Sigmoid colon (tissue), 7 donors: ENCODE measurements at places on chromosomes 11 and 22. TPM values are rescaled to one million over a fixed set of nuclear protein-coding genes. Genes with fewer than 3 reads are reported as not detected.

DNA sequence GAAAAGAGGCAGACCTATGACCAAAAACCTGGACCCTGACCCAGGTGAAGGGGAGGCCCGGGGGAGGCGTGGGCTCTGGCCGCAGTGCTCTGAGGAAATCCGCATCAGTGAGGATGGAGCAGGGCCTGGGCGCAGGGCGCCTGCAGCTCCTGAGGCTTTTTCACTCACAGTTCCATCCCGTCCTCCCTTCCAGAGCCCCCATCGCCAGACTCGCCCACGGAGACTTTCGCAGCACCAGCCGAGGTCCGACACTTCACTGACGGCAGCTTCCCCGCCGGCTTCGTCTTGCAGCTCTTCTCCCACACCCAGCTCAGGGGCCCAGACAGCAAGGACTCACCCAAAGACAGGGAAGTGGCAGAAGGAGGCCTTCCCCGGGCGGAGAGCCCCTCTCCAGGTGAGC, 5.4 kb downstream of the SPINDOC start:
- H3K4me3 ChIP-seq = no peak overlapping the region
- peaks cover 46% of the 10 kb centered on the region for H3K36me3 ChIP-seq
- no peaks in the 10 kb centered on the region for H3K4me1 ChIP-seq
- H3K27ac ChIP-seq = no peak overlapping the region
- DNase-seq = no peak

GRCh38 chr11:44457862-44458261, 107.6 kb upstream of the CD82 start:
- no peaks in the 10 kb centered on the region for H3K36me3 ChIP-seq
- H3K4me1 ChIP-seq = no peaks in the 10 kb centered on the region

DNA sequence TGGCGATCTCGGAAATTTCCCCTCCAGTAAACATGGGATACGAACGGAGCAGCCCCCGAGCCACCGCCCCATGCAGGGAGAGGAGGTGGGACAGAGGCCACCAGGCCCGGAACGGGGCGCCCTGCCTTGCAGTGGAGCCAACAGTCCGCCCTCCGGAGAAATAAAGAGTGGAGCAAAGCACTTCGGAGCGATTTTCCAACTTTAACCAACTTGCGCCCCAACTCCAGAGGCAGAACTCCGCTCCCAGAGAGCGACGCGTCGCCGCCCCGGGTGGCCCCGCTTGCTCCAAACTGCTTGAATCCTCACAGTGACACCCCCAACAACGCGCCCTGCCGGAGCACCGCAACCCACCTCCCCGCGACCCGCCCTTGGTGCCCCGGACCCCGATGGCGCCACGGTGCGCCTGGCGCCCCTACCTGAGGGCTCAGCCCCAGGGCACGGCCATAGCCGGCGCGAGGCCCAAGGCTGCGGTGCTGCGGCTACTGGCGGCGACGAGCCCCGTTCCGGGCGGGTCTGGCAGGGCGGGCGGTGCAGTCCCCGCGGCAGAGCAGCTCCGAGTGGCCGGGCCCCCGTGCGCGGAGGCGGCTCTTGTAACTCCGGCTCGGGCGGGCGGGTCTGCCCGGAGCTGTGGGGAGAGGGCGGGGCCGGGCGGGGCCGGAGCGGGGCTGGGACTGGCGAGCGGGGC, at the start of gene AHNAK:
Gene AHNAK (minus strand): TSS at position 563 of the 685 bp plus-strand sequence. CDS start 10,708 bp downstream, outside the sequence.
- peak within 1 kb of the TSS; percentile 98 for H3K27ac ChIP-seq
- no peaks in the 10 kb centered on the region for H3K4me1 ChIP-seq
- no peaks in the 10 kb centered on the region for H3K36me3 ChIP-seq
- no peaks in the 10 kb centered on the region for H3K27me3 ChIP-seq
- peak; percentile 94 for DNase-seq
- H3K4me3 ChIP-seq = peak within 1 kb of the TSS; percentile 100

DNA sequence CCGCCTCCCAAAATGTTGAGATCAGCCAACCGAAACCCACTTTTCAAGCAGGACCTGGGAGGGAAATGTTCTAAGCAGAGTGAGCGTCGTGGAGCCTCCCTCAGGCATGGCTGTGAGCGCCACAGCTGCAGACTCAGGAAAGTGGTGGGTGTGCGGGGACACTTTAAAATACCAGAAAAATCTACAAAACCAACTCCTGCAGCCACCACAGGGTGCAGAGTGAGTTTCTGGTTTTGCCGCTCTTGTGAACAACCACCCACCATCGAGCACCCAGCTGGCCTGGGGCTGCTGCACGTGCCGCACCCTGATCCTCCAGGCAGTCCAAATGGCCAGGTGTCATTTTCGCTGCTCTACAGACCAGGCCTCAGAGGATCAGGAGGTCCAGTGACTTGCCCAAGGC, 46.9 kb downstream of the CELSR1 start:
- H3K27ac ChIP-seq = no peak overlapping the region
- no peak for DNase-seq
- no peaks in the 10 kb centered on the region for H3K4me1 ChIP-seq
- H3K27me3 ChIP-seq = no peaks in the 10 kb centered on the region
- H3K36me3 ChIP-seq = no peaks in the 10 kb centered on the region
- H3K4me3 ChIP-seq = no peak overlapping the region

DNA sequence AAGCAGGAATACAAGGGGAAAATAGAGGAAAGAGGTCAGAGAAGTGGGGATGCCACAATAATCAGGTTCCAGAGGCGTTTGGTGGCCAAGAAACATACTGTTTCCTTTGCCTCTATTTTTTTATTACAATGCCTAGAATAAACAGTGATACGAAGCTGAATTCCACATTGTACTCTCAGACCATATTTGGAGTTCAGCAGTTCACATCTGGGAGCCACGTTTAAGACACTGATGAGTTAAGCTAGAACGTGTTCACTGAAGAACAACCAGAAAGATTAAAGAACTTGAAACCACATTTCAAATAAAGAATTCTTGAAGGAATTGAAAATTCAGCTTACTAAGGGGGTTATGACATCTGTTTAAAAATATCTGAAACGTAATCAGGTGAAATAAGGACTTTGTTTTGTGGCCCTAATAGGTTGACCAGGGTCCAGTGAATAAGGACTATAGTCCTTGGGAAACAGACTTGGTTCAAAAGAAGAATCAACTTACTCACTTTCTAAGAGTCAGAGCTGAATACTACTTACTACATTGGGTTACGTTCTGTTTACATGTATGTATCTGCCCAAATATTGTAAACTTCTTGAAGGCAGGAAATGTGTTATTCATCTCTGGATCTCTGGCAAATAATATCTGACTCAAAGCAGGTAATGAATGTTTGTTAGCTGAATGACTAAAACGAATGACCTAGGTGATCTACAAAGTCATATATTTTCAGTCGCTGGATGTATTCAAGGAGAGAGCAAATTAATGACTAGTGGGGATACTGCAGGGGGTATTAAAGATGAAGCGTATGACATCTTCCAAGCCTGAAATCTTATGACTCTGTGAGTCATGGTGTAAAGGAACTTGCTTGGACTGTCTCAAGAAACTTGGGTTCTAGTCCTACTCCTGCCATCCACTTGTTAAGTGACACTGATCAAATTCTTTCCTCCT, 247.0 kb upstream of the NARS2 start:
- peaks cover 12% of the 10 kb centered on the region for H3K4me1 ChIP-seq
- DNase-seq = no peak
- no peak overlapping the region for H3K4me3 ChIP-seq
- H3K27me3 ChIP-seq = no peaks in the 10 kb centered on the region
- no peak overlapping the region for H3K27ac ChIP-seq
- H3K36me3 ChIP-seq = no peaks in the 10 kb centered on the region

DNA sequence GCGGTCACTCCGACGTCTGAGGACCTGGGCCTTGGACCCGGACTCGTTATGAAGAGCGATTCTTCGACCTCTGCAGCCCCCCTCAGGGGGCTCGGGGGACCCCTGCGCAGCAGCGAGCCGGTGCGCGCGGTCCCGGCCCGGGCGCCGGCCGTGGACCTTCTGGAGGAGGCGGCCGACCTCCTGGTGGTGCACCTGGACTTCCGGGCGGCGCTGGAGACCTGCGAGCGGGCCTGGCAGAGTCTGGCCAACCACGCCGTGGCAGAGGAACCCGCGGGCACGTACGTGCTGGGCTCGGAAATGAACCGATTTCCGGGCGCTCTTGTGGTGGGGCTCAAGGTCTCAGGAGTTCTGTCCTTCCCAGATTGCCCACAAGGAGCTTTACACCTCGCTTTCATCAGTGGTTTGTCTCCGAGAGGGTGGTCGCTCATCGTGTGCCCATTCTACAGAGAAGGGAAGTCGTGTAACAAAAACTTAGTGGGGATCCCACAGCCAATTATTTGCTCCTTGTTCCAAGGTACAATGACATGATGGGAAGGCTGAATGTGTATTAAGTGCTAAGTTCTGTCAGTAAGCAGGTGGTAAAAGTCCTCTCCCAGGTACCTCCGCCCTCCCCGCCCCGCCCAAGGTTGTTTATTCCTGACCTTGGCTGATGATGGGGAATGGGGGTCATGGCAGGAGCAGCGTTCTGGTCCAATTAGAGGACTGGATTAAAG, 695 bp downstream of the PEX26 start:
- peak overlapping the region; percentile 62 for H3K4me3 ChIP-seq
- peaks cover 6% of the 10 kb centered on the region for H3K36me3 ChIP-seq
- H3K27ac ChIP-seq = peak overlapping the region; percentile 81

DNA sequence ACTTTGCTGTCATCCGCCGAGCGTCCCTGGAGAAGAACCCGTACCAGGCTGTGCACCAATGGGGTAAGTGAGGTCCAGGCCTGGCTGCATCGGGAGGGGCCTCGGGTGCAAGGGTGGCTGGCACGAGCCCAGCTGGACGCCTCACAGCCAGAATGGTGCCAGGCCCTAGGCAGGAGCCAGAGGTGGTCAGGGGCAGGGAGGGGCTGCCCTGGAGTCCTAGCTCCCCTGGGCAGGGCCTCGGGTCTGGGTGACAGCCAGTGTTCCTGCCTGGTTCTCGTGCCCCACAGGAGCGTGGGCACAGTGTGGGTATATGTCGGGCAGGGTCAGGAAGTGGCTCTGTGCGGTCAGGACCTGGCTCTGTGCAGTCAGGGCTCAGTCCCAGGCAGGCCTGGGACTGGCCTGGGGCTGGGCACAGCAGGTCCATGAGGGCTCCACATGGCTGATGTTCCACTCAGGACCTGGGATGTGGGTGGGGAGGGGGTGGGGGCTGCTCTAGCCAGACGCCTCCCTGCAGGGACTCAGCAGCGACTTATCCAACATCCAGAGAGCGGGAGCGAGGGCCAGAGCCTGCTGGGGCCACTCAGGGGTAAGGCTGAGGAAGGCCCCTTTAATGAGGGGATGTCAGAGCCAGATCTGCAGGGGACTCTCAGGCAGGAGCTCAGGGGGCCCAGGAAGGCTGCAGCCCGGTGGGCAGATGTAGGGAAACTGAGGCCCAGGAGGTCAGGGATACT, 1.2 kb downstream of the TSPAN32 start:
- H3K4me3 ChIP-seq = peak overlapping the region; percentile 3
- H3K27ac ChIP-seq = peak overlapping the region; percentile 94
- peak; percentile 76 for DNase-seq
- H3K4me1 ChIP-seq = peaks cover 46% of the 10 kb centered on the region
- H3K27me3 ChIP-seq = no peaks in the 10 kb centered on the region

- H3K27ac ChIP-seq = no peak overlapping the region
- no peak overlapping the region for H3K4me3 ChIP-seq
- H3K4me1 ChIP-seq = no peaks in the 10 kb centered on the region
- no peaks in the 10 kb centered on the region for H3K36me3 ChIP-seq
- H3K27me3 ChIP-seq = no peaks in the 10 kb centered on the region
Measured at GRCh38 chr11:84581083-84581482, 1046.1 kb downstream of the DLG2 start.

The RAB39A gene
- total RNA-seq = 1.8 TPM

The INPP5J gene
- 1.1 TPM for total RNA-seq

The TFIP11 gene
- 19.1 TPM for total RNA-seq
